ENCODE measurements at places on chromosomes 3 and 15.

DNA sequence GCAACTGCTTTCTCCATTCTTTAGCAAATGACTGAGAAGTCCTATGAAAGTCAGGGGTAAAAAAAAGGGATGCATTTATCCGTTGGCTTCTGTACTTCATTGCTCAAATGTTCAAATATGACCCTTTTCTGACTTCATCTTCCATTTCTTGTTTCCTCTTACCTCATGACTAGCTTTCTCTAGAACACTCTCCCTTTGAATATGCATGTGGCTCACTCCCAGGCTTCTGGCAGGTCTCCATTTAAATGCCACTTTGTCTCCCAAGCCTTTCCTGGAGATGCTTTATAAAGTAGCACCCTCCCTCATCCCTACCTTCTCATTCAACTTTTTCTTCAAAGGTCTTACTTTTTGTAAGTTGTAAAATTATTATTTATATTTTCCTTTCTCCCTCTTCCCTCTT, 781.8 kb downstream of the NAALADL2 start:
- no peak for DNase-seq

DNA sequence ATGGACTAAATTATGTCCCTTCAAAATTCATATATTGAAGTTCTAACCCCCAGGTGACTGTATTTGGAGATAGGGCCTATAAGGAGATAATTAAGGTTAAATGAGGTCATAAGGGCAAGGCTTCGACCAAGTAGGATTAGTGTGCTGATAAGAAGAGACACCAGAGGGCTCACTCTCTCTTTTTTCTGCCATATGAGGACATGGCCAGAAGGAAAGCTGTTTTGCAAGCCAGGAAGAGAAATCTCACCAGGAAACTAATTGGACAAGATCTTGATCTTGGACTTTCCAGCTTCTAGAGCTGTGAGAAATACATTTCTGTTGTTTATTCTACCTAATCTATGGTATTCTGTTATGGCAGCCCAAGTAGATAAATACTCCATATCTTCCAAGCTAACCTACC, 503.6 kb upstream of the NAALADL2 start:
- DNase-seq: peak; percentile 40

DNA sequence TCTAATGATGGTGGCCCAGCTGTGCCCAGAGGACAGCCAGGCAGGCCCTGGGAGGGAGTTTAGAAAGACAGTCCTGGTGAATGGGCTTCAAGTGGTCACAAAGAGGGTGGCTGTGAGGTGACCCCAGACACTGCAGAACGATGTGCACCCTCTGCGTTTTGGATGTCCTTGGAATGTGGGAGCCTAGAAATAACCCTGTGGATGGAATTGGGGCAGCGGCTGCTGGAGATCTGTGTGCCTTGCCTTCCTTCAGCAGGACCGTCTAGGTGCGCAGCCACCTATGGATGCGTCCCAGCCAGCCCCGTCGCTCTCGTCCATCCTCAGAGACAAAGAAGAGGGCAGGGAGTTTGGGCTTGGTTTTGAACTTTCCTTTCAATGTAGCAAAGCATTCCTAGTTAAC, 46.5 kb downstream of the KLHL25 start:
- no peak for DNase-seq

DNA sequence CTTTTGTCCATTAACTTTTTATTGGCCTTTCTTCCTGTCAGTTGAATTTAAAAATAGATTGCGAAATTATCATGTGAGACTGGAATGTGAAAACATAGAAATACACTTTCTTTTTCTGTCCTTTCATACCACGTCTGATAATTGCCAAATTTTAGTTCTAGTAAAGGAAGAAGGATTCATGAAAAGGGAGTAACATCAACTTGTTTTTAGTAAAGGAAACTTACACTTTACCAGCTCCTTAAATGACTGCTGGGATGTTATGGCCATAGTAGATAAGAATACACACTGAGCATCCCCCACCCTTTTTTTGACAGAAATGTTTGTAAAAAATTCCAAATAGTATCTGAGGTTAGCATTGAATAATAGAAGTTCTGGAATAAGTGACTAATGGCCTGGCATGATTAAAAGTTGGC, 137.9 kb downstream of the NEO1 start:
- DNase-seq: peak; percentile 42

GRCh38 chr3:105806359-105806758, 62.5 kb downstream of the CBLB start:
- DNase-seq: peak; percentile 64

DNA sequence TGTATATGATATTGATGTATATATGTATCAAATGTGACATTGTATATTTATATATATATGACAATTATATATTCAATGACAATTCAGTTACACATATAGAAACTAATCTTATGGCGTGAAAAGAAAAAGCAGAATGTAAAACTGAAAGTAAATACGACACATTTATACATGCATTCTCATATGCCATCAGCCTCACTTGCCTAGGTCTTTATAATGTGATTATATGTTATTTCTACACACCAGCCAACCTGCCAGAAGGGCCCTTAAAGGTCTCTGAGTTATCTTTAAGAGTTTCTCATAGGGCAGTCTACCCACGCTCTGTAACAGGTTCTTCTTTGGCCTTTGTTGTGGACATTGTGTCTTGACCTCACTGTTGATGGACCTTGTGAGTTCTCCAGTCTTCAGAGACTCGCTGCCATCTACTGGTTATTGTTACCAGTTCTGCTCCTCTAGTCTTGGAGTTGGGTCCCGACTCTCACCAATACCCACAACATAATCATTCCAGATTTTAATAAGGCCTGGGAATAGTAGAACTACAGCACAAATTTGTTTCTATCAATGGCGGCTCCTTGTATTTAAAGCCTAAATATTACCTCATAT, 371.5 kb upstream of the GOLIM4 start:
- DNase-seq: peak; percentile 26

- DNase-seq: peak; percentile 2
Measured at GRCh38 chr3:143063018-143063417, 56.6 kb upstream of the CHST2 start.

GRCh38 chr3:16337856-16338540, 73.0 kb downstream of the OXNAD1 start:
- DNase-seq: peak; percentile 61
